Astrocyte of the hippocampus (primary cell): ENCODE measurements at places on chromosomes 7 and 10.

DNA sequence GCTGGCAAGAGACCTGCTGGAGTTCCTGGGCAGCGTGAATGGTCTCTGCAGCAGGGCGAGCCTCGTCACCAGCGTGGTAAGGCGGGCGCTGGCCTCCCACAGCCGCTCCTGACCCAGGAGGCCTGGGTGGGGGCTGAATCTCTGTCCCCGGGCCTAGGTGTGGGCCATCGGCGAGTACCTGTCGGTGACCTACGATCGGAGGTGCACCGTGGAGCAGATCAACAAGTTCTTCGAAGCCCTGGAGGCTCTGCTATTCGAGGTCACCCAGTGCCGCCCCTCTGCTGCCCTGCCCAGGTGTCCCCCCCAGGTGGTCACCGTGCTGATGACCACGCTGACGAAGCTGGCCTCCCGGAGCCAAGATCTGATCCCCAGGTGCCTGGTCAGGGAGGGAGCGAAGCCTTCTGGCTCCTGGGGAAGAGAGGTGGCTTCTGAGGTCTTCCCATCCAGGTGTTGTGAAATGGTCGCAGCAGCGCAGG lies 15.1 kb downstream of the AP5Z1 start:
- DNase-seq = no peak

DNA sequence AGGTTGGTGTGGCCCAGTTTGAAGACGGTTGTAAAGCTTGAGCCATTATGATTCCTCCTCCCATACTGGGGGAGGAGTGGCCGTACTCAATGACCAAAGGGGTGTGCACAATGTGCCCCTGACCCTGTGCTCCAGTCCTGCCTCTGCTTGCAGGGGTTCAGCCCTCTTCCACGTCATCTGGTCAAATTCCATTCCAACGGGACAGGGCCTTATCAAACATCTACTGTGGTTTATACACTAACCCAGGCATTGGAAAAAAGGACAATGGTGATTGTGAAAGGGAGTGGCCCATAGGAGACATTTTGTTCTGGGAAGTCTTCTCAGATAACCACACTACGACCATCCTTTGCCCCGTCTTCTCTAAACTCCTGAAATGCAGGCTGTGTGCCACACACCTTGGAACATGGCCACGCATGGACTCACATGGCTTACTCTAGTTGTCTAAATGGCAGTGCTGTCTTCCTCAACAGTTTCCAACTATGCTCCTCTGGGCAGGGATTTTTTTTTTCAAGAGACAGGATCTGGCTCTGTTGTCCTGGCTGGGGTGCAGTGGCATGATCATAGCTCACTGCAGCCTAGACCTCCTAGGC lies 103.0 kb downstream of the JCAD start:
- no peak for DNase-seq

- DNase-seq = no peak
Observed at GRCh38 chr7:137772316-137772715, 74.5 kb downstream of the DGKI start.

DNA sequence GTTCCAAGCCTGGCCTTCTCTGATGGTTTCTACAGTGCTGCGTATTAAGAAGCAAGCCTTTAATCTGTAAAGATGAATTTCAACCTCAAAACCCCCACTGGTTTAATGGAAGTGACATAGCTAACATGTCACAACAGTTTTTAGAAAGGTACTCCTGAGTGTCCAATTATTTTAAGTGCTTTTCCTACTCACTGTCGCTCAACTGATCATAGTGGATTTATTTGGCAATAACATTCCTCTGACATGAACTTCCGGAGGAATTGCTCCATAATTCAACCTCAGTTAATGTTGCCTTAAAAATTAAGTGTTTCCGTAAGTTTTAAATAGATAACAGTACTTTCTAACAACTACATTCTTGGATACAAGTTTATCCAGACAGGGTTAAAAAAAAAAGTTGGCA lies 57.5 kb downstream of the AGMO start:
- no peak for DNase-seq

GRCh38 chr7:124338861-124339260 lies 306.0 kb upstream of the TMEM229A start:
- DNase-seq = no peak
